Naive thymus-derived CD8-positive, alpha-beta T cell (primary cell): ENCODE measurements at places on chromosomes 12 and 14.
A peak's percentile ranks its signal among the peaks of the same experiment; 100 is the strongest.

DNA sequence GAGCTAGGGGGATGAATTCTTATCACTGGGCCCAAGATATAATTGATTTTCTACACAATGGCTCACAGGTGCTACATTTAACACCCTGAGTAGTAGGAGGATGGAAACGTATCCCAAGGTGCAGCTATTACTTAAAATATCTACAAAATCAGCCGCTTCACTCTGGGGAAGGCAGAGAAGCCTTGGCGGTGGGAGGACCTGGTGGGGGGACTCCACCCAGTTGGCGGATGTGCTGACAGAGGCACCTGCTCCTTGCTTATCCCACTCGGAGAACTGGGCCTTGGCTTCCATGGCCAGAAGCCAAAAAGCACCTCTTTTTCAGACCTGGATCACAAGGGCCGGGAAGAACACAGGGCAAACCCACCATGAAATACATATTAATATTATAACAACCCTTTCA lies 106.3 kb downstream of the OTX2 start:
- peaks cover 33% of the 10 kb centered on the region for H3K27me3 ChIP-seq
- H3K4me1 ChIP-seq, result no peaks in the 10 kb centered on the region
- H3K36me3 ChIP-seq, result no peaks in the 10 kb centered on the region
- no peak for DNase-seq

DNA sequence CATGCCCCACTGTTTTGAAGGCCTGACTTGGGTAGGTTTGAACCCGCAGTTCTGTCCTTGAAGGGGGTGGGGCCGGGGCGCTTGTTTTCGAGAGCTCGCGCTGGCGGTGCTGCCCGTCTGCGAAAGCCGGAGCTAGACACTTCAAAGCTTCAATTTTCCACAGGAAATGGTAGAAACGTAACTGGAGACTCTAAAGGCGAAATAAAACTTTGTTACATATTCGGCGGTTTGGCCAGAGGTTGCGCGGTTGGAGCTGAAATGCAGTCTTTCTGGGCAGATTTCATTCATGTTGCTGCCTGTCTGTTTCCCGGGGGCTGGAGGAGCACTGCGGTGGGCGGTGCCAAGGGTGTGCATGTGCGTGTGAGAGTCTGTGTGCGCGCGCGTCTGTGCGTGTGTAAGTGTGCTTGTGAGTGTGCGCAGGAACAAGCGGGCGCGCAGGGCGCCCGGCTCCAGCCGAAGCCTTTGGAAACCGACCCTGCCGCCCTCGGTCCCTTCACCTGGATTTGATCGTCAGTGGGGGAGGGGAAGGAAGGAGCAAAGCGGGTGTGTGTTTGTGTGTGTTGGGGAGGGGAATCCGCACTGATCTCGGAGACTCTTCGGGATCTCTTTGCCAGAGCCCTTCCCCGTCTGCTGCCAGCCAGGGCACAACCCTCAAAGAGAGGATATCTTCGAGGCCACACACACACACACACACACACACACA lies 227.7 kb upstream of the CRY1 start:
- no peaks in the 10 kb centered on the region for H3K36me3 ChIP-seq
- peak; percentile 91 for DNase-seq
- H3K4me1 ChIP-seq, result peaks cover 64% of the 10 kb centered on the region
- H3K27ac ChIP-seq, result peak overlapping the region; percentile 100
- peaks cover 4% of the 10 kb centered on the region for H3K27me3 ChIP-seq

GRCh38 chr14:103195828-103196615 lies 72.8 kb downstream of the TNFAIP2 start:
- no peaks in the 10 kb centered on the region for H3K36me3 ChIP-seq
- H3K4me1 ChIP-seq, result no peaks in the 10 kb centered on the region
- no peak for DNase-seq
- H3K27me3 ChIP-seq, result no peaks in the 10 kb centered on the region

- no peaks in the 10 kb centered on the region for H3K4me1 ChIP-seq
- no peaks in the 10 kb centered on the region for H3K36me3 ChIP-seq
- no peaks in the 10 kb centered on the region for H3K27me3 ChIP-seq
- no peak overlapping the region for H3K27ac ChIP-seq
- no peak overlapping the region for H3K4me3 ChIP-seq
- DNase-seq, result no peak
Measured at GRCh38 chr14:43687921-43688320, 819.2 kb downstream of the FSCB start.

DNA sequence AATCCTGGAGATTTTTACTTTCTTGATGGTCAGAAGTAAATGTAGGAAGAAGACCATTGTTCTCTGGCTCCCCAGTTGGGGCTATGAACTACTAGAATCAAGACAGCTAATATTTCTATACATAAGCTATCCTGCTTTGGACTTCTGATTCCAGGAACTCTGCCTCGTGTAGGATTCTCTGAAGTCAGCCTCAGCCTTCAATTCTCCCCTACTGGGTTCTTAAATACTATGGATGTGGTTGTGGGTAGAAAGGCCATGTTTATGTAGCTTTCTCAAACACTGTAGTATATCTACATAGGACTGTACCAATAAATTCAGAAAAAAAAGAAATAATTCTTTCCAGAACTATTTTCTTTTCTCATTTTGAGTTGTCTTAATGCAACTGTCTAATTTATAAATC lies 302.5 kb downstream of the ITPR2 start:
- H3K4me1 ChIP-seq, result no peaks in the 10 kb centered on the region
- H3K27me3 ChIP-seq, result no peaks in the 10 kb centered on the region
- H3K36me3 ChIP-seq, result peaks cover 42% of the 10 kb centered on the region
- no peak for DNase-seq
- no peak overlapping the region for H3K4me3 ChIP-seq

DNA sequence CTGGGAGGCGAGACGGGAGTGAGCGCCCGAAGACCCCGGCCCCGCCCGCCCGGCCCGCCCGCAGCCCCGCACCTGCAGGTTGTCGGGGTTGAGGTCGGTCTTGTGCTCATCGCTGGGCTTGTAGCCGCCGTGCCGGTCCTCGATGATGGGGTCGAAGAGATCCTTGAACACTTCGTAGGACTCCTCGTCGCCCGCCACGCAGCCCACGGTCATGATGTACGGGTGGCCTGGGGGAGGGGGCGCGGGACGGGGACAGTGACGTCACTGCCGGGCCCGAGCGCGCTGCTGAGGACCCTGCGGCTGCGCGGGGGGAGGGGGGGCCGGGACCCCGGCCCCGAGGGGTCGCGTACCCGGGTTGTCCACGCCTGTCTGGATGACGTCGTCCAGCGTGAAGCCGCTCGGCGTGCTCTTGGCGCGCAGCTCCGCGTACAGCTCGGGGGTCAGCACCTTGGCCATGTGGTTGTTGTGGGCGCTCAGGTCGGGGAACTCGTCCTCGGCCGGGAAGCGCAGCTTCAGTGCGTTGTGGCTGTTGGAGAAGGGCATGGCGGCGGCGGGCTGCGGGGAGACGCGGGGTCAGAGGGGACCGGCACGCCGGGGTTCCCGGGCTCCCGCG lies 573 bp downstream of the CKB start:
- no peaks in the 10 kb centered on the region for H3K36me3 ChIP-seq
- no peak for DNase-seq
- no peak overlapping the region for H3K27ac ChIP-seq
- H3K4me3 ChIP-seq, result peak overlapping the region; percentile 48
- H3K4me1 ChIP-seq, result peaks cover 16% of the 10 kb centered on the region

DNA sequence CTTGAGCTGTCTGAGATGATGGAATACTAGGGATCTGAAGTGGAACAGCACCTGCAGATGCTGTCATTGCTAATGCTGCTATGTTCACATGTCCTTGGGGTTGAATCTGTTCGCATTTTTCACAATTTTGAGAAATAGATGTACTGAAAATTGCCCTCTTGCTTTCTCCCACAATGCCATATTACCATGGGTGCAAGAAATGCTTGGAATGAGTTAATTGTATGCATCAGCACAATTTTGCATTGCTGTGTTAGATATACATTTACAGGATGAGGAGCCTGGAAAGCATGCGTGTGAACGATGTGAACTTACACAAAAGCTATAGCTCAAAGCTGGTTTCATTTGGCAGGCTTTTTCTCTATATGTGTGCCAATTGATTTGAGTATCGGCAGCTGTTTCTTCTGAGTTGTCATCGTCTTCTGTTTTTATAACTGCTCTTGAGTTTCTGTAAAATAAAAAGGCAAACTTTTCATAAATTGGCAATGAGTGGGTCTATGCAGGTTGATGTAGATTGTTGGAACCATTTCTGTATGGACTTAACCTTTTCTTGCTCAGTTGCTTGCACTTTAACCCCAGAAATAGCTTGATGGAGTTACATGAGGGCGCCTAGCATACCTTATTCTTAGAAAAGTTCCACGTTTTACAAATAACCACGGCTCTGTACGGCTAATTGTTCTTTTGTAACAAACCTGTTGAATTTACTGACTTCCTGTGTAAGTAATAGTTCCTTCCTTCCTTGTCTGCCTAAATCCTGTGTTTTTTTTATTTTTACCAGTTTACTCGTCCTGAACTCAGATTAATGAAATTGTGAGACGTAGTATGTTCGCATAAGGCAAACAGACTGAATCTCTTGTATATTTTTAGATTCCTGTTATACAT lies 105.9 kb downstream of the FGD4 start:
- H3K4me3 ChIP-seq, result no peak overlapping the region
- no peak for DNase-seq
- H3K4me1 ChIP-seq, result no peaks in the 10 kb centered on the region
- H3K27me3 ChIP-seq, result peaks cover 3% of the 10 kb centered on the region

- no peak for DNase-seq
- H3K27ac ChIP-seq, result no peak overlapping the region
- H3K27me3 ChIP-seq, result no peaks in the 10 kb centered on the region
Measured at GRCh38 chr12:118166946-118167345, 31.0 kb downstream of the PEBP1 start.

- H3K36me3 ChIP-seq, result peaks cover 50% of the 10 kb centered on the region
- H3K27me3 ChIP-seq, result no peaks in the 10 kb centered on the region
- peaks cover 13% of the 10 kb centered on the region for H3K4me1 ChIP-seq
Measured at GRCh38 chr12:108832730-108833354, 24.5 kb downstream of the SSH1 start.

- H3K4me1 ChIP-seq, result no peaks in the 10 kb centered on the region
- no peak for DNase-seq
- no peaks in the 10 kb centered on the region for H3K36me3 ChIP-seq
- H3K4me3 ChIP-seq, result no peak overlapping the region
- H3K27me3 ChIP-seq, result no peaks in the 10 kb centered on the region
Measured at GRCh38 chr12:78759367-78759766, 105.2 kb upstream of the SYT1 start.

DNA sequence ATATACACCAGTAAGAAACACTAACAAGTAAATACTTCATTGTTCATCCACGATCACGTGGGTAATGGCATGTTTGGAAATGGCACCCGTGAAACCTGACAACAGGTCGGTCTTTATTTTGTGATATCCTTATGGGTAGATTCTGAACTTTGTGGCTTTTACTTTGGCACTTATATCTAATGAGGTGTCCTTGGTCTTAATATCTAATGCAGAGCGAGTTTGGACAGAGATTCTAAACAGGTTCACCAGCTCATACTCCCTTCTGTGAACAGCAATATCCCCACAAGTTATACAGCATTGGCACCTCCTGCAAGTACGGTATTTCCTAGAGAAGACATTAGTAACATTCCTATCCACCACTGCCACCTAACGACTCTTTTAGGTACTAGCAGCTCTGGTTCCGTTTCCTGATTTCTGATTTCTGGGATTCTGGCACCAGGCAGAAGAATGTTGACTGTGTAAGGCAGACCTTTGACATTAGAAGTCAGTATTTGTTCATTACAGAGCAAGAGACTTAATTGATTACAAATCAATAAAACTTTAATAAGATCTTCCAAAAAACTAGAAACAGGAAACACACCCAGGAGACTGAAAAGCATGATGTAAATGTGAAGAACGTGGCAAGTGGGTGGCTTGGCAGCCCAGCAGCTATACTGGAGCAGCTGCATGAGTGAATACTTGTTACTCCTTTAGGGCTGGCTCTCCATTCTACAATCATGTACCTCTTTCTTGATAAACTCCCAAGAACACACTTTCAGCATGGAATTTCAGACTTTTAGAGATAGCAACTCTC lies 2.5 kb downstream of the ANG start:
- H3K4me1 ChIP-seq, result peaks cover 4% of the 10 kb centered on the region
- no peak for DNase-seq
- H3K4me3 ChIP-seq, result no peak overlapping the region
- H3K27ac ChIP-seq, result peak overlapping the region; percentile 38
- no peaks in the 10 kb centered on the region for H3K36me3 ChIP-seq
- H3K27me3 ChIP-seq, result no peaks in the 10 kb centered on the region

- peaks cover 29% of the 10 kb centered on the region for H3K4me1 ChIP-seq
- no peak overlapping the region for H3K27ac ChIP-seq
- H3K36me3 ChIP-seq, result peaks cover 18% of the 10 kb centered on the region
- H3K27me3 ChIP-seq, result no peaks in the 10 kb centered on the region
- DNase-seq, result no peak
- H3K4me3 ChIP-seq, result no peak overlapping the region
Measured at GRCh38 chr12:70330158-70330557, 35.9 kb upstream of the KCNMB4 start.

DNA sequence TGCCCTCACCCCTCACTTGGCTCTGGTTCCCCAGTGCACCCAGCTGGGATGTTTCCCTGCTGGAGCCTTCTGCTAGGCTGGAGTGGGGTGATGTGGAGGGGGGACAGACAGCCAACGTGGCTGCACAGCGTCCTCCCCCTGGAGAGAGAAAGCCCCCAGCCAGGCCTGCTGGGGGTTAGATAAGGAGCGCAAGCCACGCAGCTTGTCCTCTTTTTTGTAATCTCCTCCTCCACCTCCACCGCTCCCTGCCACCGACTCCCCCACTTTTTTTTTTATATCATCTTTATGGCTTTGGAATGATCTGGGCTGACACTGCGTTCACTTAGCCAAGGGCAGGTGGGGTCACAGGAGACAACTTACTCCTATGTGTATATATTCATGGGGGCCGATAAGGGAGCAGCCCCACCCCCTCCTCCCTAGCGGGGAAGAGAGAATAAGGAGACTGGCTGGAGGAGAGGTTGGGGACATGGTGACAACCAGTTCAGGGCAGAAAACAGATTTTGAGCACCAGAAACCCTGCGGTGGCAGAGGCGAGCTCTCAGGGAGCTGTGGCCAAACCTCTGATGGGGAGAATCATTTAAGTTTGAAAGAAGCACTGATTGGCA lies 169.9 kb upstream of the LHX5 start:
- peaks cover 4% of the 10 kb centered on the region for H3K4me1 ChIP-seq
- no peak for DNase-seq
- no peak overlapping the region for H3K27ac ChIP-seq
- no peaks in the 10 kb centered on the region for H3K36me3 ChIP-seq

- H3K27me3 ChIP-seq, result no peaks in the 10 kb centered on the region
- H3K36me3 ChIP-seq, result no peaks in the 10 kb centered on the region
- H3K27ac ChIP-seq, result no peak overlapping the region
Measured at GRCh38 chr14:39768589-39768988, 336.4 kb upstream of the FBXO33 start.

DNA sequence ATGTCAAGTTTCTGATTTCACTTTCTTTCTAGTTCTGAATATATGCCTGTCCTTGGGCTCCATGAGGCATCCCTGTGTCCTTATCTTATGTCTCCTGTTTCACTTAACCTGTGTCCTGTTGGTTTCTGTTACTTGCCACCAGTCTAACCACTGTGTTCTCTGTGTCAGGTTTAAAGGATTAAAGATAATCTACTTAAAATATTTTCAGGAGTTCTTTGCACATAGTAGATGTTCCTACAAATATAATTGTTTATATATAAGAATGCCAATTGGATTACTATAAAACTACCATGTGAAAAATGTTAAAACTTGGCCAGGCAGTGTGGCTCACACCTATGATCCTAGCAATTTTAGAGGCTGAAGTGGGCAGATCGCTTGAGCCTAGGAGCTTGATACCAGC lies 406.4 kb downstream of the CCER1 start:
- no peak overlapping the region for H3K27ac ChIP-seq
- no peaks in the 10 kb centered on the region for H3K27me3 ChIP-seq
